Stomach (tissue), 19 donors: ENCODE measurements at places on chromosomes 7 and 10. TPM values are rescaled to one million over a fixed set of nuclear protein-coding genes. Genes with fewer than 3 reads are reported as not detected.

CYP3A7 gene
- not detected for polyA plus RNA-seq

DNA sequence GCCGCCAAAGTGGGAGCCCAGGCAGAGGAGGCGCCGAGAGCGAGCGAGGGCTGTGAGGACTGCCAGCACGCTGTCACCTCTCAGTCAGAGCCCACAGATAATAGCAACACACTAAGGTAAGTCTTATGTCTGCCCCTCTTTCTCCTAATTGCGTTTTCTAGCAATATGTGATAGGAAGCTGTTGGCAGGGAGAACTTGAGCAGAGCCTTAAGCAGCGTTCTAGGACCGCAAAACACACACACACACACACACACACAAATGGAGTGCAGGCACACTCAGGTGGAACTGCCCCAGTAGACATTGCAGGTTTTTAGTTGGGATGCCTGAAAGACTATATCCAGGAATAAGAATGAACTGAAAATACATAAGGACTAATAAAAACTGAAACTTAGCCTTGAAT lies 1188.5 kb downstream of the NXPH1 start:
- no peaks in the 10 kb centered on the region for H3K36me3 ChIP-seq
- no peak overlapping the region for H3K4me3 ChIP-seq
- H3K4me1 ChIP-seq, result no peaks in the 10 kb centered on the region
- H3K27ac ChIP-seq, result no peak overlapping the region
- H3K27me3 ChIP-seq, result no peaks in the 10 kb centered on the region

TNRC18 gene
- polyA plus RNA-seq, result 8.5 TPM

DNA sequence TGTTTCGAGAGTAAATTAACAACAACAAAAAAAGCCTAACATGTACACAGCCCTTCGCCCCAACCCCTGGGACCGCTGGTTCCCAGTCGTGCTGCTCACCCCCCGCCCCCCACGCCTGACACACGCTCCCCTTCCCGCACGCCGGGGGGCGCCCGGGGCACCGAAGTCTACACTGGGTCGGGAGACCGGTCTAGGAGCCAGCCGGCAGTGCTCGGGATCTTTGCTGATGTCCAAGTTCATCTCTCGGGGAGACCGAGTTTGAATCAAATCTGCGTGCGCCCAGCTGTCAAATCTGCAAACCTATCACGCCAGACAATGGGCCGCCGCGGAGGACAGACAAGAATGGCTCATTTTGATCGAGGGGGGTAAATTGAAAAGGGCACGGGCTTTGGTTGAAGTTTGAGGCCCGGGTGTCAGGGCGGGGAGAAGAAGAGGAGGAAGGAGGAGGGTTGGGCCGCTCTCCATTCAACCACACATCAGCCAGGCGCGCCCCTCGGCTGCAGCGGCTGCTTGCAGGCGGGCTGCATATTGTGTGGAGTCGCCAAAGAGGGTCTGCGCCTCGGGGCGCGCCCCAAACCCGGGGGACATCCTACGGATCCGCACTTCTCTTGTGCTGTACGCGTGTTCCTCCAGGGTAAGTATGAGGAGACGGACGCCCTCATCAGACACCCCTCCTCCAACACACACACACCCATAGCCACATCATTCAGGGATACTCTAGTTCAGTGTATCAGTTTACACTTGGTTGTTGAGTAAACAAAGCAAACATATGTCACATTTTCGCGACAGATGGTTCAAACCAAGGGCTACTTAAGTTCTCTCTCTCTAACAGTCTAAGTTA lies 1.3 kb upstream of the GFRA1 start:
- H3K4me1 ChIP-seq, result peaks cover 28% of the 10 kb centered on the region
- H3K27me3 ChIP-seq, result peaks cover 50% of the 10 kb centered on the region
- peak overlapping the region; percentile 82 for H3K27ac ChIP-seq
- peak overlapping the region; percentile 55 for H3K4me3 ChIP-seq
- no peaks in the 10 kb centered on the region for H3K36me3 ChIP-seq

FZD1 gene
- polyA plus RNA-seq, result 2.4 TPM
